Right lobe of liver (tissue), 6 donors: ENCODE measurements at places on chromosomes 1 and 21. TPM values are rescaled to one million over a fixed set of nuclear protein-coding genes. Genes with fewer than 3 reads are reported as not detected.

PCP4L1 gene
- total RNA-seq = 6.0 TPM

HCRTR1 gene
- total RNA-seq = not detected

DDR2 gene
- 2.7 TPM for total RNA-seq

ELF3 gene
- 83.1 TPM for total RNA-seq

ACTL8 gene
- total RNA-seq = not detected

GRCh38 chr1:53057127-53057526 is 4.9 kb upstream of the PODN start:
- no peak overlapping the region for H3K27ac ChIP-seq
- no peak for DNase-seq
- H3K27me3 ChIP-seq = no peaks in the 10 kb centered on the region
- peaks cover 2% of the 10 kb centered on the region for H3K36me3 ChIP-seq
